Ovary (tissue), 10 donors: ENCODE measurements at places on chromosomes 16 and 17. TPM values are rescaled to one million over a fixed set of nuclear protein-coding genes. Genes with fewer than 3 reads are reported as not detected.

The EFNB3 gene
- 2.0 TPM for total RNA-seq

GRCh38 chr16:74888232-74888862, 96.6 kb downstream of the WDR59 start:
- no peaks in the 10 kb centered on the region for H3K36me3 ChIP-seq
- DNase-seq, result no peak
- H3K27ac ChIP-seq, result no peak overlapping the region
- H3K4me3 ChIP-seq, result no peak overlapping the region
- H3K27me3 ChIP-seq, result no peaks in the 10 kb centered on the region

- no peak overlapping the region for H3K27ac ChIP-seq
- no peaks in the 10 kb centered on the region for H3K4me1 ChIP-seq
These were observed 240.1 kb downstream of the SLC39A11 start for GRCh38 chr17:72852277-72852938.

The MYOCD gene
- 33.1 TPM for total RNA-seq

DNA sequence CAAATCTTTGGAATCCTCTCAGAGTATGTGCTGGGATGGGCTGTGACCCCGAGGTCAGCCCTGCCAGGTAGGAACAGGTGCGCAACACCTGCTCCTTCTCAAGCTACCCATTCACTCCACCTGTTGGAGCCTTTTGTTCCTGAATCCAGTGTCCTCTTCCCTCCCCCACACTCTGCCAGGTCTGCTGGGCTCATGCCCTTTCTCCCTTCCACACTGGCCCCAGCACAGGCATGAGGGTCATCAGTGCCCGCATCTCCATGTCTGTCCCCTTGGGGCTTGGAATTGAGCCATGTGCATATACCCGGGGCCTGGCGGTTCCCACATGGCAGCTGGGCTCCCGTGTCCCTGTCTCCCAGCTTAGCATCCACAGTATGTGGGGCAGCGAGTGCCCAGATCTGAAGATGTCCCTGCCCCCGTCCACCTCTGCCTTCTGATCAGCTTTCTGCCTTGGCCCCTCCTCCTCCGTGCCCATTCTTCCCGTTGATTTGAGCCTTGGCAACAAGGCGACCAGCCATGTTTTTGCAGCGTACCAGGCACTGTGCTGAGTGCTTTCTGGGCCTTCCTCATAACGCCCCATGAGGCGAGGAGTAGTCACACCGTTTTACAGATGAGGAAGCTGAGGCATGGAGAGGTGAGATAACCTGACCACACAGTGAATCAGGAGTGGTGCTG, 102.2 kb downstream of the RAP1GAP2 start:
- no peak overlapping the region for H3K4me3 ChIP-seq
- H3K4me1 ChIP-seq, result no peaks in the 10 kb centered on the region
- no peak overlapping the region for H3K27ac ChIP-seq
- H3K36me3 ChIP-seq, result no peaks in the 10 kb centered on the region
- no peak for DNase-seq
- no peaks in the 10 kb centered on the region for H3K27me3 ChIP-seq

- H3K36me3 ChIP-seq, result no peaks in the 10 kb centered on the region
- H3K4me3 ChIP-seq, result no peak overlapping the region
- no peak for DNase-seq
- no peak overlapping the region for H3K27ac ChIP-seq
- H3K27me3 ChIP-seq, result no peaks in the 10 kb centered on the region
These were observed 8.7 kb downstream of the PPM1E start for GRCh38 chr17:58764373-58764772.

GRCh38 chr16:86026171-86026910, 127.4 kb downstream of the IRF8 start:
- no peaks in the 10 kb centered on the region for H3K4me1 ChIP-seq
- no peak overlapping the region for H3K27ac ChIP-seq
- no peaks in the 10 kb centered on the region for H3K27me3 ChIP-seq
- no peaks in the 10 kb centered on the region for H3K36me3 ChIP-seq
